ENCODE measurements at places on chromosomes 1 and 21.
A peak's percentile ranks its signal among the peaks of the same experiment; 100 is the strongest.

GRCh38 chr1:41809692-41810091, 109.0 kb downstream of the HIVEP3 start:
- no peak for DNase-seq

GRCh38 chr21:35401476-35401875, 352.4 kb upstream of the RUNX1 start:
- no peak for DNase-seq

GRCh38 chr1:8394456-8395321, 76.8 kb downstream of the SLC45A1 start:
- no peak for DNase-seq

- no peak for DNase-seq
These were observed 108.6 kb downstream of the CASZ1 start for GRCh38 chr1:10687782-10688408.

- DNase-seq = no peak
These were observed 511.4 kb downstream of the AJAP1 start for GRCh38 chr1:5165762-5166161.

GRCh38 chr1:37533317-37534093, 18.9 kb upstream of the MEAF6 start:
- DNase-seq = no peak

DNA sequence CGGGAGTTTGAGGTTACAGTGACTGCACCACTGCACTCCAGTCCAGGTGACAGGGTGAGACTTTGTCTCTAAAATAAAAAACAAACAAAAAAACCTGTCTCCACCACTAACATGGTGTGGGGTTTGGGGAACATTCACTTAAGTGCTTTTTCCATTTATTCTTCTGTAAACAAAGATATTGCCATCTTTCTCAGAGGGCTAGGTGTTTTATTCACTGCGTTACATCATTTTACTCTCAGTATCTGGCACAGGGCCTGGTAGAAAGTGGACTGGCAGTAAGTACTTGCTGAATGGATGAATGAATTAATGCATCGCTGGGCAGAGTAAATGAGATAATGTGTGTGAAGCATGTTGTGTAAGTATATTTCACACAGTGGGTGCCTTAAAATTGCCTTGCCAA, 20.1 kb downstream of the KIAA0040 start:
- DNase-seq = no peak

DNA sequence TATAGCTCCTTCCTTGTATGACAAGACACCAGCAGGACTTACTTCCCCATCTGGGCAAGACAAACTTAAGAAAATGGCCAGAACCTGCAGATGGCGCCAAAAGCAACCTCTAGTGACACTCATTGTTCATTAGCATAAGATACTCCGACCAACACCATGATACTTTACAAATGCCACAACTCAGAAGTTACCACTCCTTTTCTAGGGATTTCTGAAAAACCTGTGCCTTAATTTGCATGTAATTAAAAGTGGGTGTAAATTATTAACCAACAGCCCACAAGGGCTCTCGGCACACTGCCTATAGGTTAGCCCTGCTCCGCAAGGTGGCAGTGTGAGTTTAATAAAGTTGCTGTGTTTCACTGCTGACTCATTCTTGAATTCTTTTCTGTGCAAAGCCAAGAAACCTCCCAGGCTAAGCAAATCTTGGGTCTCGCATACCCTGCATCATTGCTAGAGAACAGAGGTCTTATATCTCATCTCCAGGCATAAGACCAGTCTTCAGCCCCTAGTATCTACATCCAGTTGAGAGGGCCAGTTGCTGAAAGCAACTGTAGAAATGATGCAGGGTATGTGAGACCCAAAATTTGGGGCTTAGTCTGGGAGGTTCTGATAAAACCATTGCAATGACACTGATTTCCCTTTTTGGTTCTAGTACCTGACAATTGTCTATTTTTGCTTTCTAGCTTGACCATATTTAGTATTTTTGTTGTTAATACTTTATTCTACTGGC, 86.4 kb downstream of the FAF1 start:
- DNase-seq = peak; percentile 90

GRCh38 chr1:70420320-70420719, 9.3 kb downstream of the CTH start:
- no peak for DNase-seq

GRCh38 chr1:209158851-209159250, 424.7 kb upstream of the CAMK1G start:
- DNase-seq = no peak

DNA sequence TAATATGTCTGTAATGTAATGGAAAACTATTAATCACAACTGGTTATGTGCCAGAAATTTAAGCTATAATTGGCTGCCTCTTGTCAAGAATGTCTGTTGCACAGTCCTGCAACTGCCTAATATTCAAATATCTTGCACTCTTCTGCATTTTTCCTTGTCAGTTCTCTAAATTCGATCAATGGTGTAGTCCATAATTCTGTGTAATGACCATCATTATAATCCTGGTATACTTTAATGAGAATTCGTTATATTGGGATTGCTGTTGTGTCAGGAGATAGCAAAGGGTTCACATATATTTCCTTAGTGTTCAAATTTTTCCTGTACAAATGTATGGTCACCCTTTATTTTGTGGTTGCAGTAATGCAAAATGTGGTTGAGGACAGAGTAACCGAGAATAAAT, 4.8 kb downstream of the NTNG1 start:
- no peak for DNase-seq

DNA sequence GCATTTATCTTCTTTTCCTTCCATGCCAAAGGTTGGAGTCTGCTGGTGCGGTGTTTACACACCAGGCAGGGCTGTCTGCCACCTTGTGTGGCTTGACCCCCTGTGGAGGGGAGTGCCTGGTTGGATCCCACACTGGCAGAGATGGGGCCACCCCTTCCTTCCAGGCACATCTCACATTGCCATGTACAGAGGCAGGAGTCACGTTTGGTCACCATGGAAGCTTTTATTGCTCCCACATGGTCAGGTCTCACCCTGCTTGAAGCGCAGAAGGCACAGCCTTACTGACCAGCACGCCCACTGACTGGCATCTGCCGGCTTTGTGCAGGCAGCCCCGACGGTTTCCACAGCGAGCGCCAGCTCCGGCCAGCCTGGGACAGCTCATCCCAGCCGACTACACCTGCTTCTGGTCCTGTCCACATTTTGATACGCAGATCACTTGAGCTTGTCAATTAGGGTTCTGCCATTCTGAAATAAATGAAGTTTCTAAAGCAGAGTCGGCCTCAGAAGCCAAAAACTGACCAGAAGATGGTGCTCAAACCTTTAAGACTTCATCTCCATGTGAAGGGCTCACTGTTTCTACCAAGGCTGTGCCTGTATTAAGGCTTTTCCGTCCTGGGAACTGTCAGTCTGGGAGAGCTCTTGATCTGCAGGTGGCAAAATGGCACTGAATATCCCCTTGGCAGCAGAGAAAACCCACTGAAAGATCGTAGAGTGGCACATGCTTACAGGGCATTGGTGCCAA, 35.6 kb upstream of the EPHA8 start:
- DNase-seq = no peak

DNA sequence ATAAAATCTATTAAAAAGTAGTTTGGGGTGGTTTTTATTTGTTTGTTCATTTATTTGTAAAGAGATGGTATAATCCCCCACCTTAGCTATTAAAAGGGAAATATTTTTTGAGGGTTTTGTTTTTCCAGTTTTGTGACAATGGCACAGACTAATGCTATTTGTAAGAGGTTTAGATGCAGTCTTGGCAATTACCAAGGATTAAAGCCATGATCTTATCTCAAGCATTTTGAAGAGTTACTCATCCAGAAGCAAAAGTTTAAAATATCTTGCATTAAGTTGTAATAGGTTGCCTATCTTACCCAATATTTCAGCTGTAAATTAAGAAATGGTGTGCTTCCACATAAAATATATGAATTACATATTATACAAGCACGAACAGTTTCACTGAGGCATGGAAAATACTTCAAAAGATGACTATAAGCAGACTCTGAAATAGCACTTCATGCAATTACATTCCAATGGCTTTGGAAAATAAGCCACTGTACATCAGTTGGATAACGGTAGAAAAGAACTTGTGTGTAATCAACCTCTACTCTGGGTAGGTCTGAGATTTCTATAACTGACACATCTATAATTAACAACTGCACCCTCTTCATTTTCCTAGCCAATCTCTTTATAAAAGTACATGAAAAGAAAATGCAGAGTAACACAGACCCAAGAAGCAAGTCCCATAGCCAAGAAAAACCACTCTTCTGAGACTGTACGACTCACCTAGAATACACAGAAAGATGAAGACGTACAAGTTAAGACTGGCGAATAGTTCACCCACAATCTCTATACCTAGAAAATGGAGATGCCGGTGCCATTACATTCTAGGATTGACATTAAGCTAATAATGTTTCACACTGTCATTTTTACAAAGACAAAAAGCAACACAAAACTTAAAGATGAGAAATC, 95.2 kb downstream of the PTPN14 start:
- DNase-seq = no peak

- no peak for DNase-seq
These were observed 36.5 kb downstream of the ZBTB18 start for GRCh38 chr1:244087611-244088010.

GRCh38 chr1:25073640-25074270, 143.7 kb upstream of the RUNX3 start:
- DNase-seq = no peak

DNA sequence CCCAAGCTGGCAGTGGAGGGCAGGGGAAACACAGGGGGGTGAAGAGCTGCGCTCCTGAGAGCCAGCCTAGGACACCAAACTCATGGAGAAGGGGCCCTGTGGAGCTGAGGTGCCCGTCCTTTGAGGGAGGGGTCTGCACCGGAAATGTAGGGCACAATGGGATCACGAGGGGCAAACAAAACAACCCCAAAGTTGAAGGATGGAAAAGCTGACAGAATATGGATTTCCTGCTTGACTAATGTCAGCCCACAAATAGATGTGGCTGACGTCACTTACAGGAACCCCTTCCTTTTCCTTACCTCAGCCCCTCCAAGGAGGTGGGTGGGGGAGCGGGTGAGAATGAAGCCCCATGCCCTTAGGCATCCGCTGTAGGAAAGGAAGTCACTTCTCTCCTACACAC, 110.9 kb downstream of the KCNN3 start:
- DNase-seq = no peak

DNA sequence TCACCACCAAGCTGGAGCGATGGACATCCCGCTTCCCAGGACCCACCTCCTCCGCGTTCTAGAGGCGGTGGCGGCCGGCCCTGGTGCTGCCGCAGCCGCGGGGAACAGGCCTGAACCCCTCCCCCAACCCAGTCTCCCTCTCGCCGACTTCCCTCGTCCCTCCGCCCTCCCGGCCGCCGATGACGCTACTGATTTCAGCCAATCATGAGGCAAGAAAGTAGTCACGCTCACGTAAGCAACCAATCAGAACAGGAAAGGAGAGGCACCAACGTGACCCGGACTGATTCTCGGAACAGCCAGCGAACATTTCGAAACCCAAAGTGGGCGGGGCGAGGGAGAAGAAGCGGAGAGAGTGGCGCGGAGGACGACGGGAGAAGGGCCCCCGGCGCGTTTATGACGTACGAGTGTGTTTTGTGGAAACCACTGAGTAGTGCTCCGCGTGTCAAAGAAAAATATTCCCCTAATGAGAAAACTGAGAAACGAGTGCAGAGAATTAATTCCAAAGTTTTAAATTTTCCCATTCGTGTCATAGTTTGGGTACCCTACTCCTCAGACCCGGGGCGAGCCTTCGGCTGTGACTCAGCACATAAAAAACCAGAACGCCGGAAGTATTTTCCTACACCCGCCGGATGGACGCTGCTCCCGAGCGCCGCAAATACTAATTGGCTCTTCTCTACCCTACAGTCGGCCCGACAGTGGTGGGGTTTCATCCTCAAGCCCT, at the start of gene NRDC:
NRDC (minus strand) TSS at position 112 of the 721 bp plus-strand sequence. CDS start 112 bp downstream, outside the sequence.
- DNase-seq = peak; percentile 100

GRCh38 chr1:207329469-207329868, 8.0 kb downstream of the CD55 start:
- DNase-seq = no peak

GRCh38 chr1:77388661-77389060, 106.8 kb downstream of the AK5 start:
- no peak for DNase-seq

DNA sequence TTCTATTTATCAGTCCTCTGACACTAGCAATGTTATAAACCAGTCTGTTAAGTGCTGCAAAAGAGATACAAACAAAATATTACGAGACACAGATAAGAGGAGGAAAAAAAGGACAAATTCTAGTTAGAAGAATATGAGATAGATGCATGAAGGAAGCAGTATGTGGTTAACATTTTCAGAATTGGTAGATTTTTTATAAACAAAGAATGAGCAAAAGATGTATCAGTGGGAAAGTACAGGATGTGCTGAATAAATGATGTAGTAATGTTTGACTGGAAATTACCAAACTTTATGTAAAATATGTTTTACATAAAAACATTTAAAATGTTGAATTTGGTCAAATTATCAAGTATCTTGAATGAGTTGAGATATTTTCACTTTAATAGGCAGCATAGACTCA, 574.2 kb downstream of the NUF2 start:
- DNase-seq = no peak

Data from hematopoietic multipotent progenitor cell treated with erythropoietin and hydrocortisone succinate and interleukin-3 and kit ligand, for 8 days (in vitro differentiated cells).